ENCODE measurements at places on chromosomes 2 and 18.

GRCh38 chr18:41906528-41907146 is 48.4 kb upstream of the PIK3C3 start:
- no peak for DNase-seq

DNA sequence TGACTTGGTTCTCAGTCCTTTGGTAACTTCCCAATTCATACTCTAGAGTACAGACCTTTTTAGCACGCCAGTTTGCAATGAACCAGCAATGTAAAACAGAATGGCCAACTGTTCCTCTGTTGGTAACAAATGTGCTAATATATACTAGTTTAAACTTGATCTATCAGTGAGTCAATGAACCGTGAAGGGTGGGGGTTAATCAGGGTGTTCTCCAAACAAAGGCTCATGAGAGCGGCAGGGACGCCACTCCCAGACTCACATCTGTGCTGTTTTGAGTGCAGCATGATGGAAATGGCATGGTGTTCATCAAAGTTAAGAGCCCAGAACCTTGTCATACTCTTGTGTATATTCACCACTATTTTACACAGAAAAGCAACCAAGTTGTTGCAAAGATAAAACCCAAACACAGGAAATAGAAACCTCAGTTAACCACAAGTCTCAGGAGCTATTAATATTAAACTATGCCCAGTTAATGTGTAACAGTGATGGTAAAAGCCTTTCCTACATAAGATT is 70.3 kb downstream of the CERKL start:
- no peak for DNase-seq

GRCh38 chr2:236063994-236064393 is 104.2 kb downstream of the GBX2 start:
- DNase-seq = no peak

DNA sequence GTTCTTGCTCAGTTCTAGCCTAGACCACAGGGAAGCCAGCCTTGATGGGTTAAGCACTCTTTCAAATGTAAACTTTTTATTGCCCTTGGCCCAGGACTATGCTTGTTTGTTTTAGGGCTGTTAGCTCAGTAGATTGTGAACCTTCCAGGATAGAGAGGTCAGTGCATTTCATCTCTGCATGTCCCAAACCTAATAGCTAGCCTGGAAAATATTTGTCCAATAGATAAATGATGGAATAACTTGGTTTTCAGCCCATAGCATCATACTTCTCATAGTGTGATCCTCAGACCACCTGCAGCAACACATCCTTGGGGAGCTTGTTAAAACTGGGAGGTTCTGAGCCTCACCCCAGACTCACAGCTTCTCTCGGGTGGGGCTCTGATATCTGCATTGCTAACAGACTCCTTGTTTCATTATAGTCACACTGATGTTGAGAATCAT is 59.8 kb downstream of the TRIB2 start:
- DNase-seq = no peak

GRCh38 chr18:12579775-12580174 is 78.1 kb downstream of the SPIRE1 start:
- no peak for DNase-seq

GRCh38 chr18:58418361-58418760 is 210.5 kb downstream of the ALPK2 start:
- DNase-seq = no peak

GRCh38 chr2:35495182-35495581 is 860.4 kb upstream of the CRIM1 start:
- no peak for DNase-seq

DNA sequence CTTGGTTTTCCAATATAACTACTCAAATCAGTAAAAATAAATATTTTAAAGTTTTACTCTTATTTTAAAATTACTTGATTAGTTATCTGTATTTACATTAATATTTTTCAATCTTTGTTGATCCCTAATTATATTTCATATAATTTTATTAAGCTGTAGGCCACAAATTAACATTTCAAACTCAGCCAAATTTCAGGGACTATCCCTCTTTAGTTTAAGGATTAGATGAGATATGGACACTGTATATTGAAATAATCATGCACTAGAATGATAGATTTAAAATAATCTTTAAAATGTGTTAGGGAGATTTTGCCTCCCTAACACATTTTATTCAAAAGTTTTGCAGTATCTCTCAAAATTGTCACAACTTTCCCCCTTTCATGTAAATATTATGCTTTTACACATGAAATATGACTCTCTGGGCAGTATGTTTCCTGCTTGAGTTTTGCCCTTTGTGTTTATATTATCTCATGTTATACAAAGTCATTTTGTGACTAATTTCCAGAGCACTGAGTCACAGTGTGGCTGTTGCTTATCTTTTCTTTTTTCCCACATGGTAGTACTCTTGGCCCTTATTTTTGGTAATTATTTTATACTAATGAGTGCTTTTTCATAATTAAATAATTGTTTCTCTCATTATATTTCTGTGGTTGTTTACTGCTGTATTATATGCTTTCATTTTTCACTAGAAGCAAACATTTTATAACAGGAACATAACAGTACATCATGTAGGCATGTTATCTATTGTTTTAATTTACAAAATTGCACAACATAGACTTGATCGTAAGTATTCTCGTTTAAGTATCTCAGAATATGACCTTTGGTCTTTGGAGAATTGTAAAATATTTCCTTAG is 1.2 kb downstream of the TFPI start:
- no peak for DNase-seq

Data from activated T-helper 1 cell treated with anti-CD3 and anti-CD28 coated beads, Interleukin-2, amount 50 U/mL, for 16 hours (primary cell).